Renal pelvis (tissue), 12 donors: ENCODE measurements at places on chromosomes 12 and 14. TPM values are rescaled to one million over a fixed set of nuclear protein-coding genes. Genes with fewer than 3 reads are reported as not detected.

DNA sequence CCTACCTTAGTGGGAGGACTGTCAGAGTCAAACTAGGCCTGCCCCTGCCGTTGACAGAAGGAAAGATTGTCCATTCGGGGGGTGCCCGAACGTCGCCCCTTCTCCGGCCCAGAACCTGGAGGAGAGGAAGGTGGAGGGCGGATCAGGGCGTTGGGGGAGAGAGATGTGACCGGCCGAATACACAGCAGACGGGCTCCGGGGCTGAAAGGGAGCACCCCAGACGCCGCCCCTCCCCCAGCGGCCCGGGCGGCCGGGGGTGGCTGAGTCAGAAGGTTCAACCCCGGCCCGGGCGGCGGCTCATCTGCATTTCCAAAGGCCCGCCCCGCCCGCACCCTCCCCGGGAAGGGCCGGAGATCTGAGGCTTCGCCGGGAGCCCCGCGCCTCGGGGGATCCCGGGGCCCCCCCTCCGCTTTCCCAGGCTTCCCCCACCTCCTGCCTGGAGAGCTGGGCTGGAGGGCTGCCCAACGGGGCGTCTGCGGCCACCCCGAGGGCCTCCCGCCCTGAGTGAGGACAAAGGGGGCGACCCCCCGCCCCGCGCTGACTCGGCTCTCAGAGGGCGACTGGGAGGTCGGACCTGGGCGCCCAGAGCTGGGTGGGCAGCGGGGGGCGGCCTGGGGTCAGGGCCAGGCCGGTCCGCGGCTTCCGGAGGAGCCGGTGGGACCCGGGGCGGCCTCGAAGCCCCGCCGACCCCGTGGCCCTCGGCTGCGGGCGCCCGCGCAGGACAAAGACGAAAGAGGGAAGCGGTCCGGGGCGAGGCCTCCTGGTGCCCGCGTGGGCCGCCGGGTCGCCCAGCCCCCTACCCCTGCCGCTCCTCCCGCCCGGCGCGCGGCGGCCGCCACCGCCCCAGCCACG is 3.7 kb upstream of the SETD1B start:
- DNase-seq = no peak

DNA sequence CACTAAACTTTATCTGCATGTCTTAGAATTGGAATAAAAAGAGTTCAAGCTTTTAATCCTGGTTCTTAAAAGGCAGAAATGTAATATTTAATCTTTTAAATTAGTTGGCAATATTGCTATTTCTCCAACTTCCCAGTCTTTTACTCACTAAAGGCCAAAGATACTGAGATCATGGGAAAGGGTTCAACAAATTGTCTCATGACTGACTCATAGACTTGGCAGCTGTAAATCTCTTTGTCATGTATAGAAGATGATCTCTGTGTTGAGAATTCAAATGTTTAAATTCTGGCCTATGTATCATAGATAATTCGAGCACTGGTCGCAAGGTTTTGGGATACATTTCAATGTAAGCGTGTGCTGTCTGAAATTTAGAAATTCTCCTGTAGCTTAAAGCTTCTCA is 40.1 kb upstream of the STRAP start:
- no peak for DNase-seq

- DNase-seq = no peak
These were observed 128.9 kb downstream of the FOXA1 start for GRCh38 chr14:37466003-37466622.

DNA sequence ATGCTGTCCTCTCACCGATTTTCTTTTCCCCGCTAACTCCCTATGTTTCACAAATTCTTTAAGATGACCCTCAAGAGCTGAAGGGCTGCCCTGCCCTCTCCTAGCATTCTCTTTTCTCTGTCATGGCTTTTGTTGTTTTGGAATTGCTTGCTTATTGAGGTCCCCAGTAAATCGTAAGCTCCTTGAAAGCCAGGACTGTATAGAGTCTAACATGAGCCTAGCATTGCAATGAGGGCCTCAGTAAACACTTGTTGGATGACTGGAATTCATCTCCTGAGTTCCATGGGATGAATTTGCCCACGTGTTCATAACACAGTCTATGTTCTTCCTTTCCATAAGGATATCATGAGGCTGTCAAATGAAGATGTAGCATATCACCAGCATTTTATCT is 92.2 kb downstream of the APAF1 start:
- no peak for DNase-seq

DNA sequence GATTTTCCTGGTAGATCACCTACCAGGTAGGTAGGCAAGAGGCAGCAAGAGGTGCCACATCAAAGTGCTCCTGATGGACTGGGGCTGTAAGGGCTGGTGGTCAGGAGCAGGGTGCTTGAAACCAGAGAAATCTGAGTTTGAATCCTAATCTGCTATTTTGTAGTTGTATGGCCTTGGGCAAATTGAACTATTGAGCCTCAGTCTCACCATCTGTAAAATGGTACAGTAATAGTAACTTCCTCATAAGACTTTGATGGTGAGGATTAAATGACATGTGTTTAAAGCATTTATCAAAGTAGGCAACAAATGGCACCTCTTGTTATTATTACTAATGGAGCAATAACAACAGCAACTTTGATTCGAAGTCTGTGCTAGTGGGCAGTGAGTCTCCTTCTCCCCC is 32.0 kb downstream of the JDP2 start:
- DNase-seq = no peak

DNA sequence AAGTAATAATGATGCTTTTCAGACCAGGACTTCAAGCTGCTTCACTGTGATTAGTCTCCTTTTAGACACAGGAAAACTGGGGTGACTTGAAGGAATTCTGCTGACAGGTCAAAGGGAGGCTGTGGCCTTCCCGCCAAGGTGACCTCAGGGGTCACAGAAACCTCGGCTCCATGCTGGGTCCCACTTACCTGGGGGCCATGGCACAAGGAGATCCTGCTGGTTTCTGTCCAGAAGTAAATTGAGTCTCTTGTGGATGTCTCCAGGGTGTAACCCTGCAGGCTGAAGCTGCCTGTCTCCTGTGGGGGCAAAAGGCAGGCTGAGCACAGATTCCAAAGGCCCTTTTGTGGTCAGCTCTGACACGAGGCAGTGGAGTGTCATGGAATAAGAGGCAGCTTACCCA is 138.7 kb upstream of the MED13L start:
- no peak for DNase-seq

DNA sequence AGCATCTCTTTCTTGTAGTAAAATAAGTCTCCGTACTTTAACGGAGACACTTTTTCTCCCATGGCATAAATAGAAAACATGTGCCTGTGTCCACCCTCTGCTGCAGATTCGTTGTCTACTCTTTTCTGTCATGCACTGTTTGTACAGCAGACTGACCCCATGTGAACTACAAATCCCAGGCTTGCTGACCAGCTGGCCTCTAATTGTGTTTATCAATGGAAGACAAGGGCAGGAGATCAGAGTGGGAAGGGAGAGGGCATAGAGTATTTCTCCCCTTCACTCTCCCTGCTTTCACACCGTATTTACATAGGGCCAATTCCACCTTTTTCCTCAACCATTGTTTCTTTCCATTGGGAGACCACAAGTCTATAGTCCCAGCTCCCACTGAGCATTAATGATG is 31.0 kb upstream of the TMTC2 start:
- DNase-seq = no peak

- no peak for DNase-seq
These were observed 8.8 kb downstream of the DTX1 start for GRCh38 chr12:113065126-113066007.

DNA sequence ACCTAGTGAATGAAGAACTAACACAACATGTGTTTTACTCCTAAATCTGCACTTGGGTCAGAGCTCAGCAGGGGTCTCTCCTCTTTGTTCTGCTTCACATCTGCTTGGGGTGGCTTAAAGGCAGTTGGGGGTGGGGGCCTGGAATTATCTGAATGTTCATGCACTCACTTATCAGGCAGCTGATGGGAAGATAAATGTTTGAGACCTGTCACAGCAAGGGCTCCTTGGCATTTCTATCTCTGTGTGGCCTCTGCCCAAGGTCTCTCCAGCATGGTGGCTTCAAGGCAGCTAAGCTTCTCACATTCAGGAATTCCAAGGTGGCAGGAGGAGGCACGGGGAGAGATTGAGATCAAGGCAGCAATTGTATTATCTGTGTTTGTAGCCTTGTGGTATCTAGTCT is 6.4 kb upstream of the HMGA2 start:
- no peak for DNase-seq

DNA sequence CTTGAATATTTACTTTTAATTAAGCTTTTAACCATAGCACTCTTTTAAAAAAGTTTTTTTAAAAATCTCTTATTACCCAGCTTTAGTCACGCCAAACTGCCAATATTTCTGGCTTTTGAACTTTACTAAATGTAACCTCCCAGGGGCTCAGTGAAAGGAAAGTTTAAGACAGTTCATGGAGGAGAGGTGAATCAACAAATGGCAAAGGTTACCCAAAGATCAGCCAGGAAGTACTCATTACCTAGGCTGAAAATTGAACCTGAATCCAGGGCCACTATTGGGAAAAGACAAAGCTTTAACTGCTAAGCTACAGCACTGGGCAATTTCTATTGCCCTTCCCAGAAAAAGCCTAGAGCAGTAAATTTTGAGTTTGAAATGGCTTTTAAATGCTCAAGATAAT is 282.2 kb downstream of the GPHN start:
- no peak for DNase-seq

DNA sequence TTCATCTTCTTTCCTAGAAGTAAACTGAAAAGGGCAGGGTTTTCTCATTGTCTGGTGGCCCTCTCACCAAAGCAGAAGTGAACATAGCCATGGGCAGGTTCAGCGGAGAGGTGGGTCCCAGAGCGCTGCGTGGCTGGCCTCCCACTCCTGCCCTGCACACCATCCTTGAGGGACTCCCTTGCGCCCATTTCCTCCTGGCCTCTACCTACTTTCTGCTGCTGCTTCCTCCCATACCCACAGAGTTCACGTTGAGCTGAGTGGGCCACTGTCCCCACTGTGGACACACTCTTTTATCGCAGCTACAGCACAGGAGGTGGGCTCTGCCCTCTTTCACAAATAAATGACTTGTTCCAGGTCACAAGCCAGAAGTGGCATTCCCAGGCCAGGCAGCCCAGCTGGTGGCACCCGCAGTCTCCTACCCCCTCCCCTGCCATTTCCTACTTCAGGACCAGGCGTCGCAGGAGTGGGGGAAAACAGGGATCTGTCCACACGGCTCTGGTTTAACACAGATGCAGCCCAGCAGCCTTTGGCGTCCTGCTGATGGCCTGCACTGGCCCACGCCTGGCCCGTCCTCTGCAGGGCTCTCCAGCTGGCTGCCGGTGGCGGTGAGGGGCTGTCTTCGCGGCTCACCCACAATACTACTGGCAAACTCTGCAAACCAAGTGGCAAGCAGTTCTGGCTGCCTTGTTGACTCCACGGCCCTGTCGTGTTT is 4.9 kb downstream of the SIVA1 start:
- no peak for DNase-seq

- no peak for DNase-seq
These were observed 111.4 kb downstream of the CRACR2A start for GRCh38 chr12:3641428-3642018.

DNA sequence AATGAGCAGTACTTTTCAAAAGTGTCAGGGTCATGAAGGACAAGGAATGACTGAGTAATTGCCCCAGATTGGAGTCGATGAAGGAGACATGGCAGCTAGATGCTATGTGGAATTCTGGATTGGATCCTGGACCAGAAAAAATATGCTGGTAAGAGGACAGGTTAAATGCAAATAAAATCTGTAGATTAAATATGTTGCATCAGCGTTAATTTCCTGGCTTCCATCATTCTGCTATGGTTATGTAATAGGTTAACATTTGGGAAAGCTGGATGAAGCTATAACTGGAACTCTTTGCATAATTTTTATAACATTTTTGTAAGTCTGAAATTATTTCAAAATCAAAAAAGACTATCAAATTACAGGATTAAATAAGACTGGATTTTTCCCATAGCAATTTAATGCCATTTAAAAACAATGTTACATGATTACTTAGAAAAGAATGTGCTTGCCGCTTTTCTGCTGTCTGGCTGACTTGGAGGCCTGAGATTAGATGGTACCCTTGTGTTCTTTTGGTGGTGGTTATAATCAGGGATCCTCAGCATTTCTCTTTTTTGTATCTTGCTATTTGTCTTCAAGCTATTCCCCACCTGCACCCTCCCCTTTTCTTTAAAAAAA is 65.1 kb downstream of the FBXW8 start:
- DNase-seq = no peak

DNA sequence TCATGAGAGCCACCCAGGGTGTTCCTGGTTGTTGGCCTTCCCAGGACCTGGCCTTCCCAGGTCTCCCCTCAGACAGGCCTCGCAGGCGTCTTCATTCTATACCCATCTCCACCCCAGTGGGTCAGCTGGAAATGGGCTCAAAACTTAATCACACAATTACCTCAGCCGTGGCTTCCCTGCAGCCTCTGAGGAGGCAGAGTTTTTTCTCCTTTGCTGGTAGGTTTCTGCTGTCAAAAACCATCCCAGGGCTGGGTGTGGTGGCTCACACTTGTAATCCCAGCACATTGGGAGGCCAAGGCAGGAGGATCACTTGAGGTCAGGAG is 13.2 kb downstream of the NFKBIA start:
- DNase-seq = no peak

- peak; percentile 52 for DNase-seq
These were observed 199.9 kb upstream of the KRR1 start for GRCh38 chr12:75711271-75711670.

GRCh38 chr12:25825446-25825845 is 133.0 kb upstream of the RASSF8 start:
- DNase-seq = no peak

DNA sequence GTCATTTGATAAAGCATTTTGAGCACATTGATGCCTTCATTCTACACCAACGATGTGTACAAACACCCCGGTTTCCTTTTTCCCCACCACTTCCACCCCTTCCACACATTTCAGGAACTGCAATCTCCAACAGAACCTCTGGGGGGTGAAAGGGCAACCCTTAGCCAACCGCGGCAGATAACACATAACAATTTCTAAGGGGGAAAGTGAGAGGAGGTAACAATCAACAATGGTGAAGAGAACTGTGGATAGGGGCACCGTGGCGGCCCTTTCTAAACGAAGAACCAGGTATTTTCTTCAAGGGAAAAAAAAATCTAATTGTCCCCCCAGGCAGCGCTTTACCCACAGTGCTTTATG is 1.1 kb downstream of the KITLG start:
- DNase-seq = peak; percentile 30

GRCh38 chr12:65403188-65403587 is 124.7 kb downstream of the MSRB3 start:
- no peak for DNase-seq

DNA sequence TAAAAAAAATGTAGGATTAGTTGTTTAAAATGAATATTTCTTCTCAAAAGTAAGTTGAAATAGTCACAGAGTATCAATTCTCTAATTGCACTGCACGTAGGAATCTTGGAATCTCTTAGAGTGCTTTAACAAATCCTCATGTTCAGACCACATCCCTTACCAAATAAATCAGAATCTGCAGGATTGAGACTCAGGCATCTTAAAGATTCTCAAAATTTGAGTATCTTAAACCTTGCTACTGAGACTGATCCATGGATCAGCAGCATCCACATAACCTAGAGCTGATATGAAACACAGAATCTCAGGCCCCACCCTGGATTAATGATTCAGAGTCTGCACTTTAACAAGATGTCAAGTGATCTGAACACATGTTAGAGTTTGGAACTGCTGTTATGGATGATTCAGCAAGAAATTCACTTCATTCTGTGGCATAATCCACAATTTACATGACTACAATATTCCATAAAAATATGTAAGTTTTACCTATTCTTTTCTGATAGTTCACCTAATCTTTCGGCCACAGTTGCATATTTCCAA is 58.7 kb downstream of the ADAMTS20 start:
- no peak for DNase-seq

Gene TMEM233
- 1.4 TPM for polyA plus RNA-seq

Gene CAPS2
- polyA plus RNA-seq = 7.2 TPM

Gene NEUROD4
- polyA plus RNA-seq = not detected

Gene PLA2G1B
- polyA plus RNA-seq = 0.41 TPM

Gene ABHD4
- polyA plus RNA-seq = 47.1 TPM

Gene EPYC
- polyA plus RNA-seq = not detected

Gene A2ML1
- 0.86 TPM for polyA plus RNA-seq

Gene BDKRB1
- polyA plus RNA-seq = 0.73 TPM

Gene SMIM41
- polyA plus RNA-seq = 0.73 TPM
